Ascending aorta (tissue), 2 donors: ENCODE measurements at places on chromosomes 1 and 21.

GRCh38 chr1:225440380-225441221 lies 12.8 kb upstream of the LBR start:
- DNase-seq, result no peak

- no peak for DNase-seq
Measured at GRCh38 chr1:14413819-14414490, 184.5 kb upstream of the KAZN start.

- DNase-seq, result no peak
Measured at GRCh38 chr1:226679853-226680516, 59.1 kb downstream of the ITPKB start.

DNA sequence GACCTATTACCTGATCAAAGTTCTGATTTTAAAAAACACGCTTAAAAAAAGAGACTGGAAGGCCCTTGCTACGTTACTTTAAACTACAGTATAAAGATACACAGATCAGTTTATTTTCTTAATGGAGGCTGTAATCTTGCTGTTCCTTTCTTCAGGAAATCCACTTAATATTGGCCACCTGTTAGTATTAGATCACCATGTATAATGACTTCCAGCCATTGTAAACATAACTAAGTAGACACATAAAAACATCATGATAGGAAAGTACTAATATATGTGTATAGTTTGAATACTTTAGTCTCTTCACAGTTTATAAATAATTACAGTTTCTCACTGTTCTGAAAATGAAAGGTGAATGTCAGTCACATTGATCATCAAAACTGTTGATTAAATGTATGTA lies 68.6 kb downstream of the ADGRL2 start:
- no peak for DNase-seq

GRCh38 chr1:153568367-153569099 lies 2.9 kb upstream of the S100A2 start:
- DNase-seq, result peak; percentile 94

DNA sequence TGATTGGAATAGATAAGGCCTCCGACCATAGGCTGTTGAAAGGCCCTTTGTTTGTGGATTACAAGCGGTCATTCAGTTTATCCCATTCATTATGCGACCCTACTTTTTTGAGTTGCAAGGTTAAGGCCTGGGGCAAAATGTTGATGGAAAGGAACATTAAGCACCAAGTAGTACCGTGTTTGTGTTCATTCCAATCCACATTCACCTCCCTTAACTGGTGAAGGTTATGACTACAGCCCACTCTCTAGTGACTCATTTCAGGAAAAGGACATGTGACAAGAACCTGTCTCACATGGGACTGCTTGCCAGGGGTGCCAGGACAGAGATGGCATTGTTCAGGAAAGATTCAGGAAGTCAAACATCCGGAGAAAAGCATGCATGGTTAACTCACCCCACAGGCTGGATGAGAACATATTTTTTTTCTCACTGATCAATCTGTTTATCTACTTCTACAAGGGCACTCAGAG lies 81.6 kb downstream of the CD58 start:
- DNase-seq, result no peak

DNA sequence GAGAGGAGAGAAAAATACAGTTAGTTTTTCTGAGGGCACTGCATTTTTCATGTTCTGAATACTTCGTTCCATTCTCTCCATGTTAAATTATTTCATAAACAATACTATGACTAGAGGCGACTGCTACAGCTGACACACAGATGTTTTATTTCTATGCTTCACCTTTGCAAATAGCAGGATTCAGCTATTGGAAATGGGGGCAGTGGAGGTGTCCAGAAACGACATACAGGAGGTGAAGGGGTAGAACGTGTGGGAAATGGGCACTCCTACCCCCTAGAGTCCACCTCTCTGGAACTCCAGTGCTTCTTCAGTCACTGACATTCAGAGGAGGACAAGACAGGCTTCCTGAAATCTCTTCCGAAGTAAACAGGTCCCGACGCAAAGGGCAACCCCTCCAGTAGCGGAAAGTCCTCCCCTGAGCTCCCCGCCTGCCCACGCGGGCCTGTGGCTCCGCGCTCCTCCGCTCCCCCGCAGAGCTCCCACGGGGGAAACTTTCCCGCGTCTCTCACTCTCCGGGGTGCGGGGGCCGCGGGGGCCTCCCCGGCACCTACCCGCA lies 480 bp downstream of the DPYD start:
- DNase-seq, result no peak

GRCh38 chr1:145977486-145978470 lies 13.3 kb downstream of the POLR3GL start:
- DNase-seq, result no peak

GRCh38 chr1:174818014-174818616 lies 181.6 kb upstream of the CACYBP start:
- no peak for DNase-seq

GRCh38 chr1:209931141-209931540 lies 6.9 kb upstream of the SYT14 start:
- no peak for DNase-seq

GRCh38 chr1:84840346-84840745 lies 52.7 kb downstream of the LPAR3 start:
- no peak for DNase-seq
